ENCODE measurements at places on chromosomes 12 and 14. TPM values are rescaled to one million over a fixed set of nuclear protein-coding genes. Genes with fewer than 3 reads are reported as not detected.

The ASCL1 gene
- 0.20 TPM for total RNA-seq

The EEF1AKMT3 gene
- total RNA-seq, result 2.1 TPM

- DNase-seq, result no peak
These were observed 404.5 kb downstream of the FUT8 start for GRCh38 chr14:65817011-65817410.

GRCh38 chr14:50000380-50001150, 107.7 kb downstream of the ARF6 start:
- peak; percentile 60 for DNase-seq

DNA sequence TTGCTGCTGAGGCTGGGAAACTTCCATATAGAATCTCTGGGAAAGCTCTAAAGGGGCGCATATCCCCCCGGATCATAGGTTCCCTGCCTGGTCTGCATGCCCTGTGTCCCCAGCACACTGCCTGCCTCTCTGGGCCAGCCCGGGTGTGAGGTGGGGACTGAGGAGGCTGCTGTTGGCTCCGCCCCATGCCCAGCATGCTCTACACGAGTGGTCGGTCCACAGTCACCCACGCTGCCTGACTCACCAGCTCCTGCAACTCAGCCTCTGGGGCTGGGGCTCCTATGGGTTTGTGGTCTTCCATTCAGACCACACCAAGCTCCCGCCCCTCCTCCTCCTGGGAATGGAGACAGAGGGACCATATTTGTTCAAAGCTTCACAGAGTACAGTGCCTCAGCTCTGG, 88.5 kb upstream of the ANO2 start:
- no peak for DNase-seq

DNA sequence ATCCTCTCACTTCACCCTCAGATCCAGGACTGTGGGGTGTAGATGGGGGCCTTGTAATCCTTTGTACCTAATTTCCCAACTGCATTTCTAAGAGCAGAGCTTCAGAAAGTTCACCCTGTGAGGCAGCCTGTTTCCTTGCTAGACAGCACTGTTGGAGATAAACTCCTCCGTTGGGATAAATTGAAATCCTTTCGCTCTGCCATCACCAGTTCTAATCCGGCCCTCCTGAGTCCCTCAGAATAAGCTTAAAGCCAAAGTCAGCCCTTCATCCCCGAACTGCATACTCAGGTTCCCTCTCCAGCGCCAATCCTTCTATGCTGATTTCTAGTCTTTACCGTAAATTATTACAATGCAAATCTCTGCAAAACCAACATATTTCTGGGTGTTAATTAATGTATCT, 114.7 kb downstream of the PRMT8 start:
- no peak for DNase-seq

DNA sequence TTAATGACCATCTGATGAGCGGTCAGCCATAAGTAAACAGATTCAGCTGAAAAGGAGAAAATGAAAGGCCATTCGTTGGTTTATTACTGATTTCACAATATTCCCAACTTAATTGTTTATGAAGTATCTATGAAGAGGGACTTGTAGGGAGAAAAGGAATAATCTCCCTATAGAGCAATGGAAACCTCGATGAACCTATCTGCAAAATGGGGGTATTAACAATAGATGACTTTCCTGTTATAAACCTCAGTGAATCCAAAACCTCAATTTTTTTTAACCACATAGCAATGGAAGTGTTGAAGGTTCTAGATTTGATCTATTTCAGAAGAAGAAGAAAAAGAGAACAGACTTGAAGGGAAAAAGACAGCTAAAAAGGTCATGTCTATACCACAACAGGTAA, 2.0 kb downstream of the WIF1 start:
- no peak for DNase-seq

Data from H9 (cell line).